ENCODE measurements at places on chromosomes 1 and 21. TPM values are rescaled to one million over a fixed set of nuclear protein-coding genes. Genes with fewer than 3 reads are reported as not detected.

AADACL3 gene
- total RNA-seq, result not detected

DNA sequence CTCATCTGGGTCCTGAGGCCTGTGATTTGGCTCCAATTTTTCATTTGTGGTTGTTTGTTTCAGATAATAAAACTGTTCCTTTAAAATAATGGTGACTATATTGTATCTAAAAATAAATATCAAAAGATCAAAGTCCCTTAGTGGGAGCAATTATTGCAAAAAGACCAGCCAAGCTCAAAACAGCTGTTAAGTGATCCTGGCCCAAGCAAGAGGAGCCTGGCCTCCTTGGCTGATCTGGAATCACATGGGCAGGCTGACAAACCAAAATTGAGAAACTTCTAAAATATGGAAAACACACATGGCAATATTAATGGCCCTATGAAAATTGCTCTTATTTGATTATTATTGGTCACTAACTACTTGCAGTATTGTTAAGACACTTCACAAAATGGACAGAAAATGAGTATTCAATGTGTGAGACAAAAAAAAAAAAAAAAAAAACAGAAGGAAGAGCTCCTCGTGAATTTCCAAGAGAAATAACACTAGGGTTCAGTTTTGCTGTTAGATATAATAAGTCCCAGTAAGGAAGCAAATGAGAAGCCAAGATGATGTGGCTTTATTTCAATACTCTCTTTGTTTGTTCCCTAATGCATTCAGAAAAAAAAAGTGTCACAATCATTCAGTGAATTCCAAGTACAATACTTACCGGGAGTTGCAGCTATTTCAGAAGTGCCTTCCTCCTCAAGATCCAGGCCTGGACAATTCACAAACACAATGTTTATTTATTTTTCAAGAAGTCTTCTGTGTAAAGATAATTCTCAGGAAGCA lies 105.1 kb downstream of the SEC16B start:
- no peak for ATAC-seq

GRCh38 chr1:5980314-5981008 lies 11.8 kb downstream of the NPHP4 start:
- ATAC-seq, result no peak

KCNJ9 gene
- total RNA-seq, result 0.13 TPM

GRCh38 chr1:43659212-43660166 lies 9.5 kb downstream of the KDM4A start:
- ATAC-seq, result no peak

DNA sequence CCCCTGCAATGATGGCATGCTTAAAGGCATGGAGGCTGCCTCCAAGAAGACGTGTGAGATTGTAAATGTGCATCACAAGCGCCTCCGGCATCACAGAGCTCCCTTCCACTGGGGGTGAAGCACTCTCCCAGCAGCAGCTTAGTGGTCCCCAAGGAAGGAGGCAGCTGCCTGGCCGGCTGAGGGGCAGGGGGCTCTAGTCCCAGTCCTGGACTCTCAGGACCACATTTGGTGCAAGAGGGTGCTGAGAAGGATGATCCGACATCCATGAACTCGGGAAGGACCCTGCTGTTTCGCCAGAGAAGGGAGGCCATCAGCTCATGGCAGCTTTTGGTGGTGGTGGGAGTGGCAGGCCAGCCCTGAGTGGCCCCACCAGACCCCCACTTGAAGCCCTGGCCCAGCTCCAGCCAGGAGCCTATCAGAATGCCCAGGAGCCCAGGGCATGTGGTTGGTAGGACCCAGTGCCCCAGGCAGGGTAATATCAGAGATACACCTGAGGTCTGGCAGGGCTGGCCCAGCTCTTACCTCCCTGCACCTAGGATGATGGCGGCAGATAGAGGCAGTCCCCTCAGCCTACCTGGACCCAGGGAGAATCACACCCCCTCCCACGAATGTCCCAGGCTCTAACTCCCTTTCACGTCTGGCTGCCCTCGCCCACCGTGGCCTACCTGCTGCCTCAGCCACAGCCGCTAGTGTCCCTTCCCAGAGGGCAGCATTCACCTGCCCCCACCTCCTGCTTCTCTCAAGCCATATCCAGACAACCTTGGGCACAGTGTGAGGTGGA lies 2.4 kb upstream of the WNT9A start:
- no peak for ATAC-seq

GNAT2 gene
- 0.32 TPM for total RNA-seq

ADAMTSL4 gene
- total RNA-seq, result 0.37 TPM

GRCh38 chr1:158148468-158148867 lies 32.2 kb upstream of the CD1D start:
- no peak for ATAC-seq

DNA sequence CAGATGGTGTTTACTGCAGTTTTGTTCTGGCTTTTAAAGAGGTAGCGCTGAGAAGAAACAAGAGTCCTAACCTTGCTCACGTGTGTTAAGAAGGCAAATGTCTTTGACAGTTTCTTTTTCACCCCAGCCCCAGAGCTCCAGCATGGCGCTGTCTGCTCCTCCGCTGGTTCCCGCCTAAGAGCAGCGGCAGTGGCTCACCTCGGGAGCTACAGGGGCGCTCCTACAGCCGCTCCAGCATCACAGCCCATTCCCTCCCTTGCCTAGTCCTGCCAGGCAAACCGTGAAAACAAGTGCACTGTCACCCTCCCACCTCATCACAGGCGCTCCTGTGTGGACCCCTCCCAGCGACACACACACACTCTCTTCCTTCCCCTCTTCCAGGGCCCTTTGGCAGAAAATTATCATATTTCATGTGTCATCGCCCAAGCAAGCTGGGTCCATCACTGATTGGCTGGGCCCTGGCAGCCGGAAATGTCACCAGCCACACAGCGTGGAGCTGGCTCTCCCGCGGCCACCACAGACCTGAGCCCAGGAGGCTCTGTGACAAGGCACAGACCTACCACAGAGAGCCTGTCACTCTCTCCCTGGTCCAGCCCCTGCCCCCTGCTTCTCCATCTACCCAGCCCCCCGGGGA lies 1.2 kb upstream of the HIVEP3 start:
- peak; percentile 95 for ATAC-seq

DNA sequence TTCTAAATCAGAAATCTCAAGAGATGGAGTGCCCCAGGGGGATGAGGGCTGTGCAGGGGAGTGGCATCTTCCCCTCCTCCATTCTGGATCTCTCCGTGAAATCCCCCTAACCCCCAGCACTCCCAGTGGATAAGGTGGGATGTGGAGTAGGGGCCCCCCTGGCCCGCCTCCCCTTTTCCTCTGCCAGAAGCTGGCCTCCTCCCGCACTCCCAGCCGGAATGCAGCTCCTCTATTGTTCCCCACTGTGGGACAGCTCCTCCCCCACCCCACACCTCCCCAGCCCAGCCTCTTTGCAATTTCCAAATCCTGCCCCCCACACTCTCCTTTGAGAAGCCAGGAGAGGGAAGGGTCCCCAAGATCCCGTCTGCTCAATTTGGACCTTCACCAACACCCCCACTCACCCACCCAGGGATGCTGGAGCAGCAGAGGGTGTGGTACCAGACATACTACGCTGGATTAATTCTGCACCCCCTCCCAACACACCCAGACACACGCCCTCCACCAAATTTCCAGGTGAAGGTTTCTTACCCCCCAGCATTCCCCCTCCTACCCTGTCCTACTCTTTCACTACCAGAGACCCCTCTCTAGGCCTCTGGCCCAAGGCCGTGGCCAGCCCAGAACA lies 1.9 kb downstream of the MEX3A start:
- ATAC-seq, result no peak

ETV3L gene
- total RNA-seq, result not detected

COL9A2 gene
- total RNA-seq, result 7.5 TPM

FH gene
- total RNA-seq, result 62.5 TPM

GRCh38 chr1:89556726-89557444 lies 32.3 kb downstream of the LRRC8B start:
- ATAC-seq, result no peak

DNA sequence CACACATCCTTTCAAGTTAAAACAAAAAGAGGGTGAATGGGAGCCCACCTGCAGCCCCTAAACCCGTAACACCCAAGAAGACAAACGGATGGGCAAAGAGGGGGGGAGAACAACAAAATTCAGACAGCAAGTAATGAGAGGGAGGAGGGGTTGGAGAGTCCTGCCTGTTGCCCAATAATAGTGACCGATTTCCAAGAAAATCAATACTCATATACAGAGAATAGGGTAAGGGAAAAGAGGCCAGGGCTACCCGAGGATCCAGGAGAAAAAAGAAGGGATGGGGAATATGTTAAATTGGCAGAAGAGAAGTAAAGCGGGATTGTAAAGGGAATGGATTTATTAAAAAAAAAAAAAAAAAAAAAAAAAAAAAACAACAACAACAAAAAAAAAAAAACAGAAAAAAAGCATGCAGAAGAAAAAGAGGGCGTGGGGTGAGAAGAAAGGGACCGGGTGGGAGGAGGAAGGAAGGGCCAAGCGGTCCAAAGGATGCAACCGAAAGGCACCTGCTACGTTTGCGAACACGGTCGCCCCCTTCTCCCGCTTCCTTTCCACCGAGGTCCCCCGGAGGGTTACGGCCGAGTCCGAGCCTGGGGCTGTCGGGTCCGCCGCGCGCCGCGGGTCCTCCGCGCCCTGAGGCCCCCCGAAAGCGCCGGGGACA lies 930 bp downstream of the SLC30A10 start:
- no peak for ATAC-seq

- no peak for ATAC-seq
Measured at GRCh38 chr1:204409123-204409522, 2.5 kb downstream of the PPP1R15B start.

SMCP gene
- total RNA-seq, result not detected

- ATAC-seq, result no peak
Measured at GRCh38 chr21:34205811-34206571, 132.6 kb downstream of the MRPS6 start.

TMEM81 gene
- total RNA-seq, result 3.1 TPM

MXRA8 gene
- total RNA-seq, result 0.56 TPM

- peak; percentile 50 for ATAC-seq
Measured at GRCh38 chr1:23530747-23531561, at the start of gene E2F2. Gene E2F2, minus strand, starts transcription at chr1:23531233. Its CDS starts 440 bp downstream, at chr1:23530793.

DNA sequence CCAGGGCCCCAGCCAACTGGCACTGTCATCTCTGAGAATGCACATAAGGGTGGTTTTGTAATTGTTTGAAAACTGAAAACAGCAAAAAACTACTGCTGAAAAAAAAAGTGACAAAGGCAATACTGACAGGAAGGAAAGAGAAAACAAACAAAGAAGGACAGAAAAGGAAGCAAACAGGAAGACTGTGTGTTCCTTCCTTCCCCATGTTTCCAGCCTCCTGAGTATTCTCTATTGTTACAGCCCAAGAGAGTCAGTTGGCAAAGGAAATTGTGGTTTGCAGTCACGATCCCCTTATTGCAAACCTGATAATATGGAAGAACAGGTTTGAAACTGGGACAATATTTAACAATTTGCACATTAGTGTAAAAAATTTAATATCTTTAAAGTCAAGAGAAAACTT lies 1177.6 kb downstream of the PLA2G4A start:
- no peak for ATAC-seq

POMGNT1 gene
- 40.6 TPM for total RNA-seq

DNA sequence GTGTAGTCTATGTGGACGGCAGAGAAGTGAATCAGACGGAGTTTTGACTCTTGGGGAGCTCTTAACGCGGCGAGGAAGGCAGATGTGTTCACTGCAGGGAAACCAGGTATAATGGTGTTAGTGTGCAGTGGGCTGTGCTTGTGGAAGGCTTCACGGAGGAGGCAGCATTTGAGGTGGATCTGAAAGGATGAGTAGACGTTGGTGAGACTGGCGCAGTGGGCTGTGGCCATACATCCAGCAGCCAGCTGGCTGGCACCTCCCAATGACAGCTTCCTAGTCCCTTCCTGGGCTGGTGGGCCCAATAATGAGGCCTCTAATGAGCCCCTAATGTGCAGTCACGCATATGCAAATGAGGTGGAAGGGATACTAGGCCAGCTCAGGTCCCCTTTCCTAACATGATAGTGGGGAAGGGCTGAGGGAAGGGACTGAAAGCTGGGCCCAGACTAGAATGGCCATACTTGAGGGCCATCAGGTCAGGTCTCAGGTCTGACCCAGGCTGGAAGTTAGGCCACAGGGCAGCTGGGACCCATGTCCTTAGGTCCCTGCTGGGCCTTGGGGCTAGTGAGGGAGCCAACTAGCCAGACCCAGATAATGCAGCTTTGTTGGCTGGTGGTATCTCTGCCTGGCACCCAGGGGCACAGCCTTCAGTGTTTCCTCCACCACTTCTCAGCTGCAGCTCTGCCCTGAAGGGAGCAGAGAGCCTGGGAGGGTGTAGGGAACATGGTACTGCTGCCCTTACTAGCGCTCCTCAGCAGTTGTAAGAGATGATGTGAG lies 3.8 kb downstream of the MAP7D1 start:
- no peak for ATAC-seq

- ATAC-seq, result peak; percentile 85
Measured at GRCh38 chr1:32773018-32773763, 44.0 kb downstream of the YARS1 start.

OR6K6 gene
- total RNA-seq, result not detected

KLHDC8A gene
- not detected for total RNA-seq

- no peak for ATAC-seq
Measured at GRCh38 chr1:36585569-36586548, 103.1 kb upstream of the CSF3R start.

DNA sequence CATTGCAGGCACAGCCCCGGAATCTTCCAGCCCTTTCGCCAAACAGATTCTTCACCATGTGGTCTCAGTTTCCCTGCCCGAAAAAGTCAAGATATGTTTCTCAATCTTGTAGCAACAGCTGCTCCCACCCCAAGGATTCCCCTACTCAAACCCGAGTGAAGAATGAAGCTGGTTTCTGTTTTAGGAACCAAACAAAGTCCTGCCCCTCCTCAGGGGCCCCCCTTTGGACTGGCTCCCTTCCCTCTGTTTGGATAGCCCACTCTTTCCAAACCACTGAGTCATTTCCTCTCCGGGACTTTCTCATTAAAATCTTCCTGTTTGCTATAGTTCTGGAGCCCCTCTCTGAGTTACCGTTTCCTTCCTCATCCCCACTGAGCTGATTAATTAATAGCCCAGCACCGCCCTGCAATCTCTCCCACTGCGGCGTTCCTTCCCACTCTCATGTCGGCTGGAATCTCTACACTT lies 100.9 kb downstream of the TSEN15 start:
- no peak for ATAC-seq

DNA sequence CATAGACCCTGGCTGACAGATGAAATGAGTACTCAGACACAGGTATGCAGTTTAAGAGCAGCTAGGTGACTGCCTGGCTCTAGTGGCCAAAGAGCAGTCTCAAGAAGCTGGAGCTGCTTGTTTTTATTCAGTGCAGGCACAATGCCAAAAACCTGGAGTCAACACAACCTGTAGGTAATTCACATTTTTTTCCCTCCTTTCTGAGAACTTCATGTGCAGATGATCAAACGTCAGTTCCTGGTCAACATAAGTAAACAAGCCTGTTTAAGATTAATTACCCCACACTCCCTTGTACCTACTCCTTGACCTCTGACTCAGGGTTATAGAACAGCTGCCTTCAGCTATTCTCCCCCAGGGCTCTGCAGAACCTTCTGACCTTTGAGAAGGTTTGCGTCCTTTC lies 17.3 kb upstream of the ACADM start:
- ATAC-seq, result no peak

GRCh38 chr1:244820131-244820530 lies 15.3 kb upstream of the COX20 start:
- no peak for ATAC-seq

DNA sequence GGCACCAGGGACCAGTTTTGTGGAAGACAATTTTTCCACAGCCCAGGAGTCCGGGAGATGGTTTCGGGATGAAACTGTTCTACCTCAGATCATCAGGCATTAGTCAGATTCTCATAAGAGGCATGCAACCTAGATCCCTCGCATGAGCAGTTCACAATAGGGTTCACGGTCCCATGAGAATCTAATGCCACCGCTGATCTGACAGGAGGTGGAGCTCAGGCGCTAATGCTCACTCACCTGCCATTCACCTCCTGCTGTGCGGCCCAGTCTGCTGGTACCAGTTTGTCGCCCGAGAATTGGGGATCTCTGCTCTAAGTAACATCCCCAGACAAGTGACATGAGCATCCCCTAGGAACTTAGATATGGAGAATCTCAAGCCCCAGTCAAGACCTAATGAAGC lies 180.7 kb downstream of the COQ8A start:
- ATAC-seq, result no peak
